Kidney capillary endothelial cell (primary cell): ENCODE measurements at places on chromosomes 13 and 19.
A peak's percentile ranks its signal among the peaks of the same experiment; 100 is the strongest.

DNA sequence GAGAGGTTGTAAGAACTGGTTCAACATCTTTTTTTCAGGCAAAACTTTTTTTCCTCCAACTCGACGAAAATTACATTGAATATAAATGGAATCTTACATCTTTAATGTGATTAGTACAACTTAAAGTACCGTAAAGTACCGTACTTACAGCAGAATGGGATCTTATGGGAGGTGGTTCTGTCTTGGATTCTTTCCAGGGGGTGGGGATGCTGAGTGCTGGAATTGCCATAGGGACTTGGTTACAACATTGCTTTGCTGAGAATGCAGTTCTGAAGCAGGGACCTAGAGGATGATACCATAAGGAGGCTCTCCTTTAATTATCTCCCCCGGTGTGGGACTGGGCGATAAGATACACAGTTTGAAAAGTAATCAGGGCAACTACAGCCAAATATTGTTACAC is 186.4 kb downstream of the KLF5 start:
- no peak for DNase-seq

DNA sequence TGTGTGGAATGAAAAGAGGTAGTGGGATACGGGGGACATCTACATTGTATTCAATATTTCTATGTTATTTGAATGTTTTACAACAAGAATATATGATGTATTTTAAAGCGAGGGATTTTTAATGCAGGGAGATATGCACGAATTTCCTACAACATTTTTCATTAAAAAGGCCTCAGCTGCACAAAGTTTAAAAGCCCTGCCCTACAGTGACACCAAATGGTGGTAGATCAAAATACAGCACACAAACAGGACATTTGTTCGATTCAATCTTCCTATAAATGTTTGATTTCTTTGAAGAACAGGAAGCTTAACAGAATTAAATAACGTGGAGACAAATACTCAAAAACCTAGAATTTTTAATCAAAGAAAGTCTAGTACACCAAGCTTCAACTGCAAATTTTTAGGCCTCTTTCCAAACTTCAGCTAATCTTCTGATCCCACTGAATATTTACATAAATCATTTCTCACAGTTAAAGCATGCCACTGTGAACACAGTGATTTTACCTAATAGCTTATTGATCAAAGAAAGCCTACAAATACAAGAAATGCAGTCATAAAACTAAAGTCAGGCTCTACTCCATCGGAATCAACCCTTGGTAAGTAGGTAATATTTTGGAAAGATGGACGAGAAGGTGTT is 257.2 kb downstream of the DIAPH3 start:
- peak; percentile 33 for DNase-seq

GRCh38 chr13:94660695-94661326 is 51.5 kb downstream of the SOX21 start:
- DNase-seq, result peak; percentile 27

DNA sequence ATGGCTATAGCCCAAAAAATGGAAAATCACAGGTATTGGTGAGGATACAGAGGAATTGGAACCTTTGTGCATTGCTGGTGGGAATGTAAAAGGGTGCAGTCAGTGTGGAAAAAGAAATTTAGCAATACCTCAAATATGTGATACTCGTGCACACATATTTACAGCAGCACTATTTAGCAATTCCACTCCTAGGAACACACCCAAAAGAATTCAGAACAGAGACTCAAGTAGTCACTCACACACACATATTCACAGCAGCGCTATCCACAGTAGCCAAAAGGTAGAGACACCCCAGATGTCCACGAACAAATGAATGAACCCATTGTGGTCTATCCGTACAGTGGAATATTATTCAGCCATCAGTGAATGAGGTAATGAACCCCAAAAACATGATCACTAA is 114.0 kb downstream of the COL4A2 start:
- DNase-seq, result no peak

DNA sequence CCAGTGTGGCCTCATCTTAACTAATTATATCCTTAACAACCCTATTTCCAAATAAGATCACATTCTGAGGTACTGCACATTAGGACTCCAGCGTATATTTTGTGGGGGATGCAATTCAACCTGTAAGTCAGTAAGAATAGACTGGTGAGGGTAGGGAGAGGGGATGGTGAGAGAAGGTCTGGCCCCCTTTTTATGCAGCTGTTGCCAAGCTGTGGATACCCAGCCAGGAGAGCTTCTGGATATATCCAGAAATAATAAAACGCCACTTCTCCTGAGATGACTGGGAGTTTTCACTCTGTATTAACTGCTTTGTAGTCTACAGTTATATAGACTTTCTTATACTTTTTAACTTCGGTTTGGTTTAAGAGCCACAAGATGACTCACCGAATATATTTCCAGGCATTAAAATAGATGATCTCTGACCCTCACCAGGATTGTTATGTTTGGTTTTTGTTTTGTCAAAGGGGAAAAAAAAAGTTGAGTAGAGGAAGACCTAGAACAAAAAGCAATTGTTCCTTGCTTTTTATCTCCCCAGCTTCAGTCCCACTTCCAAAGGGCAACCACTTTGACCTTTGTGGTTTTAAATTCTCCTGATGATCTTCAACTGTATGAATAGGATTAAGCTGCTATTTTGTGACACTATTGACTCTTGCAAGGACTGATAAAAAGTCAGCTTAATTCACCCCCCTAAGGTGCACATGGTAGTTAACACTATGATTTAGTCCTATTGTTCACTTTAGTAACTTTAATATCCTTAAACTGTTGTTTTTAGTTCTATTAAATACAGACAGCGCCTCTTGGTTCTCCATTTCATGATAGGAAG is 3.1 kb upstream of the NEK3 start:
- DNase-seq, result peak; percentile 61

- peak; percentile 4 for DNase-seq
Measured at GRCh38 chr13:43686557-43686956, 100.2 kb downstream of the ENOX1 start.

GRCh38 chr13:72180253-72180952 is 313.4 kb upstream of the DACH1 start:
- DNase-seq, result no peak

DNA sequence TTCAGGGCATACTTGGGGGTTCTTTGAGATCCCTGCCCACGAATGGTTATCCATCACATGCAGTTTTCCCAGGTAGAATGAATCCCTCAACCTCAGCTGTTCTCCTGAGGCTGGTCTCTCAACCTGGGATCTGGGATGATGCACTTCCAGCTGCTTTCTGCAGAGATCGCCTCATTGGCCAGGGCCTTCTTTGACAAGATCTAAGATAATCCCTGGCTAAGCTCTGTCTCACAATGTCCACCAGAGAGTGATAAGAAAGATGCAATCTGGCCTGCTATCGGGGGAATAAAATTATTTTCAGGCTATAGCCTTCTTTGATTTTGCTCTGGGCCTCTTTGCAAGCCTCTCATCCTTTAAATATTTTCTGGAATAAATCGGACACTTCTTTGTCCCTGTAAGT is 1021.1 kb downstream of the EFNB2 start:
- DNase-seq, result no peak

- no peak for DNase-seq
Measured at GRCh38 chr19:51485960-51486660, 7.8 kb downstream of the CEACAM18 start.

DNA sequence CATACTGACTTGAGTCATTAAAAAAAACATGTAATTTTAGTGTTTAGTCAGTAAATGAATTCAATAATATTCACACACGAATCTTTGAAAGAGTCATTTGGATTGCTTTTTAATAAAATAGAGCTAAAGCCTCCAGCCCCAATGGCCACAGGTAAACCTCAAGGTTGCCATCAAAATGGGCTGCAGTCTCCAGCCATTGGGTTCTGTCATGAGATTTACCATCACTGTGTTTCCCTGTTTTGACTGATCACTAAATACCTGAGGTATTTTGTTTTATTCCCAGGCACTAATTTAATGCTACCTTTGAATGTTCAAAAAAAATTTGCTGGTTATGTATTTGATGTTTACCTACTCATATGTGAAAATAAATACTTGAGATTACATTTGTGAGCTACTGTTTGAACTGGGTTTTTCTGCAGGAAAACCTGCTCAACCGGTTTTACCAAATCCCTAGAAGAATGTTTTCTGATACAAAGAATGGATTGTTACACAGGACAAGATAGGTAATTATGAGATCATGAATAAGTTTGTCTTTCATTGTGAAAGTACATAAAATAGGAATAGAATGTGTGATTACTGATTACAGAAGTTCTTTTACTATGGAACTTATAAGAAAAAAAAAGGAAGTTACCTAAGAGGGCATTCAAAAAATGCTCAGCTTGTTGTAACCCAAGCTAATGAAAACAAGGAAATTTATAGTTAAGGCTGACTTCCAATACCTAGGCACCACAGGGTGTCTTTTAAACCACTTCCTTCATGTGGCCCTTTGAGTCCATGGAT is 391.3 kb downstream of the EFNB2 start:
- no peak for DNase-seq

DNA sequence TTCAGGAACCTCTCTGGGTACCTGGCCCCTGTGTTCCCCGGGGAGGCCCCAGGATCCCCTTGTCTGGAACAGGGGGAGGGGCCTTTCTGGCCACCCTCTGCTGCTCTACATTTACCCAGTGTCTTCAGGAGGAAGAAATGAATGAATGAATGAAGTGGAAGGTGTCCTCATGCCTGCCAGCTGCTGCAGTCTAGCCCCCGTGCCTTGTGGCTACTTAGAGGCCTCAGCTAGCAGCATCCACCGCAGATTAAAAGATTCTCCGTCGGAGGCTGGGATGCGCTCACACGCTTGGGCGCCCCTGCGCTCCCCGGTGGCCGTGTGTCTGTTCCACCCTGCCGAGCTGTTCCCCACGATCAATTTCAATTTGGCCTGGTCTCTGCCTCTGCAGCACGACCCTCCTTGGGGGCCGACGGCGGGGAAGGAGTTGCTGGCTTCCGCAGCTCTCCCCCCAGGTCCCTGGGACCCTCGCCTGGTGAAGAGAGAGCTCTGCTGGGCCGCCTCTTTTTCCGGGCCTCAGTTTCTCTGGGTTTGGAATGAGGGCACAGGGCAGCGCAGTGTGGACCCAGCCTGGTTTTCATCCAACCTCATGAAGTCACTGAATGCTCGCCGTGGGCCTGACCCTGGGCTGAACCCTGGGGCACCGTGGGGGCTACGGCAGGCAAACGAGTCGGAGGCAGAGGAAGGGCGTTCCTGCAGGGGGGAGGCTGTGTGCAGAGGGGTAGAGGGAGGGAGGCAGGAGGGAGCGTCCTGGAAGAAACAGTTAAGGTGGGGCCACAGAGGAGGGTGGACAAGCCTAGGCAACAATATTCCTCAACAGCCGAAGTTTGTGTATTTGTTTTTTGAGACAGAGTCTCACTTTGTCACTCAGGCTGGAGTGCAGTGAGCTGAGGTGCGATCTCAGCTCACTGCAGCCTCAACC is 28.3 kb downstream of the EFNA2 start:
- DNase-seq, result no peak

DNA sequence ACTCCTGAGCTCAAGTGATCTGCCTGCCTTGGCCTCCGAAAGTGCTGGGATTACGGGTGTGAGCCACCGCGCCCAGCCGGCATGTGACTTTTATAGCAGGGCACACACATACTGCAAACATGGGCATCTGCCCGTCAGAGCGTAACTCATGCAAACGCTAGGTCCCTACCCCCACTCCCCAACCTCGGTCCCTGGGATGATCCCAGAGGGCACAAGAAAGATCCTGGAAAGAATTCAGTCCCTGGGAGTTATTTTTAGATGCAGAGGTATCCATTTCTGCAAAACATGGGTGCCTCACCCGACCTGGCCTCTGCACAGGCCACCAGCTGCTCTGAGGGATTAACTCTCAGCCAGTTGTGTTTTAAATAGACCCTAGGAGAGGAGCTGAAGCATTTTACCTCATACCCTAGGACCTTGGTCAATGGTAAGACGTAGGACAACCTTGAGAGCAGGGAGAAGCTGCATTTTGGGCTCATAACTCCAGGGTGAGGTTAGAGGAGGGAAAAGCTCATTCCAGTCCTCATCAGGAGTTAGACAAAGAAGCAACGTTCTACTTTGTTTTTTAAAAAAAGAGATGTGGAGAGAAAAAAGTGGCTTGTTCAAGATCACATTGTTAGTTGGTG is 10.8 kb downstream of the TMEM38A start:
- no peak for DNase-seq

GRCh38 chr19:42286349-42287016 is 15.4 kb upstream of the PRR19 start:
- DNase-seq, result no peak

GRCh38 chr19:40241809-40242384 is 15.4 kb upstream of the CCNP start:
- peak; percentile 63 for DNase-seq

GRCh38 chr13:99123101-99124045 is 77.3 kb upstream of the UBAC2 start:
- DNase-seq, result no peak

GRCh38 chr19:35490364-35490763 is at the start of gene KRTDAP:
TSS of gene KRTDAP (minus strand) at chr19:35490464. CDS start at chr19:35490442, 22 bp downstream.
- no peak for DNase-seq

DNA sequence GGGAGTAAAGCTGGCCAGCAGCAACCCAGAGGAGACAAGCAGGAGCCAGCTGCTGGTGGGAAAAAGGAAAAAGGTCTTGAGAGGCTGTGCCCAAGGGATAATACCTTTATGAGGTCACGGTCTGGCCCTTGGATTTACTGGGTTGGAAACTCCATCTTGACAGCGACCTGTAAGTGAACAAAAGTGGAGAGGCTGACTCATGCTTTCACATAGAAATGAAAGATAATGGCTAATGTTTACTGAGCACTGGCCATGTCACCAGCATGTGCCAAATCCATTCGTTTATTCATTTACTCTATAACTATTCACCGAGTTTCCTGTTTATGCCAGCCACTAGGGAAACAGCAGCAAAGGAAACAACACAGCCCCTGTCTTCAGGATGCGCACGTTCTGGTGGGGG is 4.7 kb downstream of the VRK3 start:
- DNase-seq, result no peak

DNA sequence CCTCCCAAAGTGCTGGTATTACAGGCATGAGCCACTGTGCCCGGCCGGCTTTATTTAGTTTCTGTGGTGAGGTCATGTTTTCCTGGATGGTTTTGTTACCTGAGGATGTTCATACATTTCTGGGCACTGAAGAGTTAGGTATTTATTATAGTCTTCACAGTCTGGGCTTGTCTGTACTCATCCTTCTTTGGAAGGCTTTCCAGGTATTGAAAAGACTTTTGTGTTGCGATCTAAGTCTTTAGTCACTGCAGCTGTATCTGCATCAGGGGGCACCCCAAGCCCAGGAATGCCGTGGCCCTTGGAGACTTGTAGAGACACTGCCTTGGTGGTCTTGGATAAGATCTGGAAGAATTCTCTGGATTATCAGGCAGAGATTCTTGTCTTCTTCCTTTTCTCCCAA is 12.8 kb downstream of the BLOC1S3 start:
- DNase-seq, result no peak

- no peak for DNase-seq
Measured at GRCh38 chr19:58586133-58586765, 13.1 kb upstream of the MZF1 start.
